Astrocyte (in vitro differentiated cells and primary cell): ENCODE measurements at places on chromosomes 3 and 15. TPM values are rescaled to one million over a fixed set of nuclear protein-coding genes. Genes with fewer than 3 reads are reported as not detected.

HRH1 gene
- total RNA-seq, result 2.1 and 2.4 TPM in 2 replicates

- DNase-seq, result peak; percentile 25
Observed at GRCh38 chr3:139797724-139798343, 120.1 kb upstream of the NMNAT3 start.

PHLDB2 gene
- 170 and 171 TPM in 2 replicates for total RNA-seq

BMF gene
- total RNA-seq, result 31.0 and 31.8 TPM in 2 replicates

DNA sequence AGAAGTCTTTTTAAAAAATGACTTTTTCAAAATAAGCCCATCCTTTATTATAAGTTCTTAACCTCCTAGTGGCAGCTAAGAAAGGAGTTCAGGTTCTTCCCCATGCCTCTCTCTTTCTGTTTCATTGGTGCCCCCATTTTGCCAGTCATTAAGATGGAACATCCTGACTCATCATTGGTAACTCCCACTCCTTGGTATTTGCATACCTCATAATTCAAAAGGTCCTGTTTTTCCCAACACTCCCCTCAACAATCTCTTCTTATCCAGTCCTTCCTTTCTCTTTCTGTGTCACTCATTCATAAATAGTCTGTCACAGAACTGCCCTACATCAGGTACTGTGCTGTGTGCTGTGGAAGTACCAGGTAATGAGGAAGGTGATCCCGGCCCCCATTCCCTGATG, 394.0 kb downstream of the FOXP1 start:
- peak; percentile 66 for DNase-seq

FAM81A gene
- total RNA-seq, result 0.73 and 0.94 TPM in 2 replicates

- DNase-seq, result no peak
Observed at GRCh38 chr15:90087454-90088154, 14.7 kb downstream of the IDH2 start.

LIPH gene
- 6.4 and 9.0 TPM in 2 replicates for total RNA-seq
